CD8-positive, alpha-beta memory T cell (primary cell): ENCODE measurements at places on chromosomes 16 and 17. TPM values are rescaled to one million over a fixed set of nuclear protein-coding genes. Genes with fewer than 3 reads are reported as not detected.

The TSPOAP1 gene
- polyA plus RNA-seq = 4.0 TPM

The GJD3 gene
- polyA plus RNA-seq = 0.40 TPM

The KRTAP3-1 gene
- not detected for polyA plus RNA-seq

DNA sequence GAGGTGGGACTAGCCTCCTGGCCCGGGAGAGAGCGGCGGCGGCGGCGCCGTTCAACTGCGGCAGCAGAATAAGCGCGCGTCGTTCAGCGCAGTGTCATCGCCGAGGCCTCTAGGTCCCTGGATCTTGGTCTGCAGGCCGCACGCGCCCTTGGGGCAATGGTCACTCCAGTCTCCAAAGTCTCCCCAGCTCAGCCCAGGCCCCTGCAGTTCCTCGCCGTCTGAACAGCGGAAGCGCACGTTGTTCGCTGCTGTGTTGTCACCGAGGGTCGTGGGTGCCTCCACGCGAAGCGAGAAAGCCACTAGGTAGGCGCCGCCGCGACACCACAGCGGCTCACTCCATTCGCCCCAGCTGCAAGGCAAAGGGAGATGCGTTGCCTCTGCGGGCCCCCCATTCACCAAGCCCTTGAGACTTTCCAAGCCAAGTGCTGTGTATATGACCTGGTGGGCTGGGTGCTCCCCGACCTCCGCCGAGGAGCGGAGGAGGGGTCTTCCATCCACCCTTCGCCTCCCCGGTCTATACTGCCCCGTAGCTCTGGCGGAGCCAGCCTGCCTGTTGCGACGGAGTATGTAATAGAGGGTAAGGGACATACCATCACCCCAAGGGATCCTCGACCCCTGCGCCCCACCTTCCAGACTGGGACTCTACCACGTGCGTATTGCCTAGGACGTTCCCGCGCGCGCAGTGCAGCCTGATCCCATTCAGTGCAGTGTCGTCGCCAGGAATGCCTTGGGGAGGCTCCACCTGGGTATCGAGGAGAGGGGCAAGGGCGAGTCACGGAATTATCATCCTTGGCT, 656 bp downstream of the VMO1 start:
- DNase-seq = no peak

DNA sequence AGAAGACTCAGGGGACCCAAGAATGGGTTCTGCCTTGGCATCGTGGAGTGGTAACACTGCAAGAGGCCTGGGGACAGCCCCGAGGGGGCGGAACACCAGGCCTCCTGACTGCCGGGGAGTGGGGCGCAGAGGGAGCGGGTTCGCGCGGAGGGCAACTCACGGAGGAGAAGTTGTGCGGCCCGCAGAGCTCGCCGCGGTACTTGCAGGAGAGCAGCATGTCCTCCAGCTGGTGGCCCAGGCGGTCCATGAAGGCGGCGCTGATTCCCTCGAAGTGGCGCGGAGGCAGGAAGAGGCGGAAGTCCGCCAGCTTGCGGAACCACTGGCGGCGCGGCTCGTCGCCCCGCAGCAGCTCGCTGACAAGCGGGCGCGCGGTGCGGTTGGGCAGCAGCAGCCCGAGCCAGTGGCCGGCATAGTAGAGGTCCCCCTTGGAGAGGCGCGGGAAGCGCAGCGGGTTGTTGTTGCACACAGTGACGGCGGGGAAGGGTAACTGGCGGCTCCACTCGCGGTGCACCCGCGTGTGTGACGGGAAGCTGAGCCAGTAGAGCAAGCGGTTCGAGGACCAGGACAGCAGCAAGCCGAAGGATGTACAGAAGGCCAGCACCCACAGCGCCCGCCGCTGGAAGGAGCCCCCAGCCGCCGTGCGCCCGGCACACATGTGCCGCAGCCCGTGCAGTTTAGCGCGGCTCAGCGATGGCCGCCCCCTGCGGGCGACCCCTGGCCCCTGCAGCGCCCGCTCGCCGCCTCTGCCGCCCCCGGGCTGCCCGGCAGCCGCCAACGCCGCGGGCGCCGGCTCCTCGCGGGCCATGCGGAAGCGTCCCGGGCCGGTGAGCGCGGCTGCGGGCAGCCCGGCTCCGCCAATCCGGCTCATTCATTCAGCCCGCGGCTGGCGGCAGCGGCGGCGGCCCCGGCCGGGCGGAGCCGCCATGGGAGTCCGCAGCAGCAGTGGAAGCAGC, 1.6 kb downstream of the ASIC2 start:
- DNase-seq = no peak

GRCh38 chr16:76278980-76279379, 1.8 kb downstream of the CNTNAP4 start:
- DNase-seq = no peak

GRCh38 chr16:69561901-69562300, 3.9 kb upstream of the NFAT5 start:
- DNase-seq = no peak

GRCh38 chr16:87062569-87063442, 254.4 kb downstream of the C16orf95 start:
- DNase-seq = no peak

- no peak for DNase-seq
Observed at GRCh38 chr17:40295488-40296436, 8.1 kb downstream of the CDC6 start.
